ENCODE measurements at places on chromosomes 4 and X.

DNA sequence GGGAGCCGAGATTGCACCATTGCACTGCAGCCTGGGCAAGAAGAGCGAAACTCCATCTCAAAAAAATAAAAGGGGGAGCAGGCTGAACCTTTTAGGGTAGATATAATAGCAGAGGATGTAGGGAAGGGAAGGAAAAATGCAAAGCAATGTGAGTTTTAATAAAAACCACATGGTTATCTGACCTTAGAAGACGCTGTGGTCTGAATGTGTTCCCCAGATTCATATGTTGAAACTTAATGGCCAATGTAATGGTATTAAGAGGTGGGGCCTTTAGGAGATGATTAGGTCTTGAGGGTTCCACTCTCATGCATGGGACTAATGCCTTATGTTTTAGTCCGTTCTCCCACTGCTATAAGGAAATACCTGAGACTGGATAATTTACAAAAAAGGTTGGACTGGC, 114.1 kb upstream of the STX18 start:
- no peak for DNase-seq

- no peak for DNase-seq
Measured at GRCh38 chr4:8441499-8442091, 1.0 kb downstream of the TRMT44 start.

DNA sequence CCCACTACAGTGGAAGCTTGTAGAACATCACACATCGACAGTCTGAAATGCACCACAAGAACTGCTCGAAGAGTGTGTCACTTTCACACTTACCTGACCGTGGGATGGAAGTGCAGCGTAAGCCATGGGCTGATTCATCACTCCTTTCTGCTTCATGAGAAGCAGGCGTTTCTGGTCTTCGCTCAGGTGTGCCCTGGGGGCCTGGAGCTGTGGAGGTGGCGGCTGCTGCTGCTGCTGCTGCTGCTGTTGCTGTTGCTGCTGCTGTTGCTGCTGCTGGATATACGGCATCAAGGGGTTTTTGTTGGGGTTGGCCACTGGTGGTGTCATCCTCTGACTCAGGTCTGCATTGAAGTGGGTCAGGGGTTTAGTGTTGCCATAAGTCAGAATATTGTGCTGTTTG, 223.6 kb downstream of the MGST2 start:
- no peak for DNase-seq

DNA sequence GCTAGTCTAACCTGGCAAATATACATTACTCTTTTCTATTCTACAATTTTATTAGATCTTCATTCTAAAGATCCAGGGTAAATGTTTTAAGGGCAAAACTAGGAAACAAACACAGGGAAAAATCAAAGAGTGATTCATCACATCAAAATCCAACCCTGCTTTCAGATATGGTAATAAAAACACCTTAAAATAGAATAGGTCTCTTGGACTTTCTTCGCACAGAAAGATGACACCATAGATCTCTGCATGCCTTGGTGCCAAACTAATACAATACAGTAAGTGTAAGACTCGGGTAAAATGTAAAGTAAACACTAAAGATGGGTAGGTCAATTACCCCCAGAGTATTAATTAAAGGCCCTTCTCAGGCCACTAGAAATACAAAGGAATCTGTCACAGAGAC, 34.2 kb downstream of the LDB2 start:
- DNase-seq = no peak

GRCh38 chrX:20515841-20516461, 249.2 kb upstream of the RPS6KA3 start:
- no peak for DNase-seq

GRCh38 chrX:18884916-18885315, 99.0 kb downstream of the PHKA2 start:
- no peak for DNase-seq

DNA sequence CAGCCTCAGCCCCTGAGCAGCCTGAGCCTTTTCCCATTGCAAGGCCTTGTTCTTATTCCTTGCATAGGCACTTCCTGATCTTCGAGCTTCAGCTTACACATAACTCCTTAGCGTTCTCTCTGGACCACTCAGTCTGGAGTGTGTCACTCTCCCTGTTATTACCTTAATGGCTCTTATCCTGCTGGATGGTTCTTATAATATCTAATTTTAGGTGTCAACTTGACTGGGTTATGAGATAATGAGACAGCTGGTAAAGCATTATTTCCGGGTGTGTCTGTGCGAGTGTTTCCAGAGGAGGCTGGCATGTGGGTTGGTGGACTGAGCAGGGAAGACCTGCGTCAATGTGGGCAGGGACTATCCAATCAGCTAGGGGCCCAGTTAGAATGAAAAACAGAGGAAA, 75.7 kb downstream of the HAUS3 start:
- DNase-seq = no peak

- no peak for DNase-seq
Measured at GRCh38 chrX:109372291-109372690, 109.6 kb downstream of the GUCY2F start.

DNA sequence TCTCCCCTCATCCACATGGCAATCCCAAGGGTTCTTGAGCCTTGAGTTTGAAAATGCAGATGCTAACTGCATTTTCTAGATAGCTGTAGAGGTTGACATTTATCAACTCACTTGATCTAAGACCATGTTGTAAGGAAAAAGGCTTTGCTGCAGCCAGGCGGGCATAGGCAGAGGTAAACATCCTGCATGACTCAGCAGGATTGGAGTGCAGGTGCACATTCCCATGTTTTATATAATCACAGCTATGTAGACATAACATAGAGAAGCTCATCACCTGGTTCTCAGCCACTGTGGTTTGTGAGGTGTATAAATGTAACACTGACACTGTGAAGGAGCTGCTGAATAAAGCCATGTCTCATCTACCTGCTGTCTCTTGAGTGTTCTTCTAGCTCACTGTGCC, 62.3 kb upstream of the PDE5A start:
- DNase-seq = no peak

GRCh38 chr4:1490011-1490653, 83.9 kb upstream of the NKX1-1 start:
- no peak for DNase-seq

DNA sequence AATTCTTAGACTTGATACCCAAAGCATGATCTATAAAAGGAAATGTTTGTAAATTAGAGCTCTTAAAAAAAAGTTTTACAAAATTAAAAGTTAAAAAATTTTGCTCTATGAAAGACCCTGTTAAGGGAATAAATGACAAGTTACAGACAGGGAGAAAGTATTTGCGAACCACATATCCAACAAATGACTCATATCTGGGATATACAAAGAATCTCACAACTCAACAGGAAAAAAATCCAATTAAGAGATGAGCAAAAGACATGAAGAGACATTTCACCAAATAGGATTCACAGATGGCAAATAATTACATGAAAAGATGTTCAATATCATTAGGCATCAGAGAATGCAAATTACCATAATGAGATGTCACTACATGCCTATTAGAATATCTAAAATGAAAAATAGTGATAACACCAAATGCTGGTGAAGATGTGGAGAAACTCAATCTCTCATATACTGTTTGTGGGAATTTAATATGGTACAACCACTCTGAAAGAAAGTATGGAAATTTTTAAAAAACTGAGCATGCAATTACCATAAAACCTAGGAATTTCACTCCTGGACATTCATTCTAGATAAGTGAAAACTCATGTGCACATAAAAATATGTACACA, 100.8 kb upstream of the EOLA2 start:
- DNase-seq = no peak

- no peak for DNase-seq
Measured at GRCh38 chrX:68363984-68364383, 69.3 kb downstream of the OPHN1 start.

- DNase-seq = no peak
Measured at GRCh38 chrX:29617725-29618124, 597.6 kb upstream of the MAGEB2 start.

GRCh38 chrX:39144323-39144722, 343.1 kb downstream of the MID1IP1 start:
- no peak for DNase-seq

DNA sequence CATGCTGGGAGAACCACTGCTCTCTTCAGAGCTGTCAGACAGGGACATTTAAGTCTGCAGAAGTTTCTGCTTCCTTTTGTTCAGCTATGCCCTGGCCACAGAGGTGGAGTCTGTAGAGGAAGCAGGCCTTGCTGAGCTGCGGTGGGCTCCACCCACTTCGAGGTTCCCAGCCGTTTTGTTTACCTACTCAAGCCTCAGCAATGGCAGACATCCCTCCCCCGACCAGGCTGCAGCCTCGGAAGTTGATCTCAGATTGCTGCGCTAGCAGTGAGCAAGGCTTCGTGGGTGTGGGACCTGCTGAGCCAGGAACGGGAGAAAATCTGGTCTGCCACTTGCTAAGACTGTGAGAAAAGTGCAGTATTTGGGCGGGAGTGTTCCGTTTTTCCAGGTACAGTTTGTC, 118.9 kb downstream of the SLC10A6 start:
- DNase-seq = peak; percentile 5

DNA sequence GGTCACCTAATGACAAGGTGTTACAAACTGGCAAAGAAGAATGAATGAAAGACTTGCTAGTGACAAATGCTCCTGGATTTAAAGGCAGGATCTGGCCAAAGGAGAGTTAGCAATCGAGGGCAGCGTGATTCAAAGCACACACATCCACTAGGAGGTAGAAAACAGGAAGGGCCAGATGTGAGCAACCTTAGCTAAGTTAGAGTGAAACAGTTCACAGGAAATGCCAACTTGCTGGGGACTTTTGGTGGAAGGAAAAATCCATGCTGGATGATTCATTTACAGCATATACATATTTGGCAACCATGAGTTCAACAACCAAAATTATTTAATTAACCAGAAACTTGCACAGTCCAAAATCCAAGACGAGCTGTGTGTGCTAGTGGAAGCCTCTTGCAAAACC, 276.9 kb downstream of the PTTG2 start:
- no peak for DNase-seq

DNA sequence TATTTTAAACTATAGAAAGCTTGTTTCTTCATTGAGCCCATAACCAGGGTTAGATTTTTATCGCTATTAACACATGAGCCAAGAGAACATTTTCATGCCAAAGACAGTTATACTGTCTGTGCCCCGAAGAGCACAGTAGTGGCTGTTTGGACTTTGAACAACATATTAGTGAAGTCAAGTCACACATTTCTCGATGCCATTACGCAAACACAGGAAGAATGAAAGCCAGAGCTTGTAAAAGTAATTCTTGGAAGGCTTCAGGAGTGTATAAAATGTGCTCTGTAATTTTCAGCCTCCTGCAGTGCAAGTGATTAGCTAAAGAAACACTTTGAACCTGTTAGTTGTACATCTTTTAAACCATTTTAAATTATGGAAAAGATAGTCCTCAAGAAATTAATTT, 590.7 kb upstream of the PITX2 start:
- DNase-seq = no peak

- DNase-seq = no peak
Measured at GRCh38 chr4:173318648-173319211, 15.4 kb downstream of the HMGB2 start.

DNA sequence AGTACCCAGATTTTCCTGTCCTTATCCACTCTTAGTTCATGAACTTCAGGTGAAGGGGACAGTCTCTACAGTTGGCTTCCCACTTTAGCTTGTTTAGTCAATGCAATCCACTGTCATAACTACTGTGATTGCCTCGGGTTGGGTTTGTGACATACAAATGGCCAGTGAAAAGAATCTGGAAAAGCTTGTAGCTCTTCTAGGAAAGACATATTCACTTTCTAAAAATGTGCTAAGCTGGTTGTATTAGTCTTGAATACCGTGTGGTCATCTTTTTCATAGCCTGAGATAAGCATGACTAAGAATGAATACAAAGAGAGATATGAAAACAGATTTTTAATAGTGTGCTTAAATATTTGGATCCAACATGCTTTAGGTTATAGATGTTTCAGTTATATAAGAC, 1443.5 kb upstream of the IGFBP7 start:
- DNase-seq = no peak

- no peak for DNase-seq
Measured at GRCh38 chr4:126271292-126271691, 956.5 kb downstream of the FAT4 start.

- no peak for DNase-seq
Measured at GRCh38 chr4:94352163-94352562, 9.5 kb upstream of the HPGDS start.
